ENCODE measurements at places on chromosomes 4 and X. TPM values are rescaled to one million over a fixed set of nuclear protein-coding genes. Genes with fewer than 3 reads are reported as not detected.

GRCh38 chrX:138745196-138745595 is 33.7 kb upstream of the FGF13 start:
- DNase-seq, result peak; percentile 60

BTC gene
- not detected for total RNA-seq

PABPC1L2A gene
- not detected for total RNA-seq

DNA sequence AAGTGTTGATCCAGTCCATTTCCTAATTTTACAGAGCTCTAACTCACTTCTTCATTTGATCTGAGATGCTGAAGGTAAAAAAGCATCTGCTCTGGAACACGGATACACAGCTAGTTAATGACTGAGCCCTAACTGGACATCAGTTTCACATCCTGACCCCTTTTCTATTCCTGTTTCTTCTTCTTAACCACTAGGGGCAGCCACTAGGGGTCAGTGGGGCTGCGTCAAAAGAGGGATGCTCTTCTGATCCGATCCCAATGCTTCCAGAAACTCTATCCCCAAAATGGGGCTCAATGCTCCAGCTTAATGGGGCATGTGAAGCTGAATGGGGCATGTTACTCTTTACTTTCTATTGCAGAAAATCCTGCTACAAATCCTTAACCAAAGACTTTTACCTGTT is 33.4 kb upstream of the PHKA2 start:
- DNase-seq, result peak; percentile 17

- peak; percentile 91 for DNase-seq
Observed at GRCh38 chr4:128338634-128339355, 51.2 kb upstream of the PGRMC2 start.

DNA sequence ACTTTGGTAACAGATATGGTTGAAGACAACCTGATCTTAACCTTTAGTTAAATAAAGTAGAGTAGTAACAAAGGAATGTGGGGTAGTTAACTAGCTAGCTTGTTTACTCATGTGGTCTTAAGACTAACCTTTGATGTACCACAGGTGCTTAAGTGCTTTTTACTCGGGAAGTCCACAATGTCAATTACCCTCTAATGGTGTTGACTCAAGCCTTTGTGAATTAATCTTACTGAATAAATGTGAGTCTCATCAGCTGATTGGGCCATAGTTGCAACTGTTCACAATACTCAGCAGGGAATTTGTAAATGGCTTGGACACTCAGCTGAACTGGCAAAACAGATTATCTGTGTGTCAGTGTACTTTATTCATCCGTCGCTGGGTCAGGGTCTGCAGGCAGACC is 119.0 kb upstream of the UGT8 start:
- no peak for DNase-seq

- DNase-seq, result peak; percentile 58
Observed at GRCh38 chr4:128782875-128783614, 26.5 kb upstream of the JADE1 start.

SPATA18 gene
- total RNA-seq, result 4.7 TPM

- DNase-seq, result no peak
Observed at GRCh38 chrX:153816831-153817690, 13.3 kb downstream of the PDZD4 start.

ALB gene
- not detected for total RNA-seq

GRCh38 chr4:115973768-115974167 is 860.3 kb upstream of the NDST4 start:
- DNase-seq, result no peak

DNA sequence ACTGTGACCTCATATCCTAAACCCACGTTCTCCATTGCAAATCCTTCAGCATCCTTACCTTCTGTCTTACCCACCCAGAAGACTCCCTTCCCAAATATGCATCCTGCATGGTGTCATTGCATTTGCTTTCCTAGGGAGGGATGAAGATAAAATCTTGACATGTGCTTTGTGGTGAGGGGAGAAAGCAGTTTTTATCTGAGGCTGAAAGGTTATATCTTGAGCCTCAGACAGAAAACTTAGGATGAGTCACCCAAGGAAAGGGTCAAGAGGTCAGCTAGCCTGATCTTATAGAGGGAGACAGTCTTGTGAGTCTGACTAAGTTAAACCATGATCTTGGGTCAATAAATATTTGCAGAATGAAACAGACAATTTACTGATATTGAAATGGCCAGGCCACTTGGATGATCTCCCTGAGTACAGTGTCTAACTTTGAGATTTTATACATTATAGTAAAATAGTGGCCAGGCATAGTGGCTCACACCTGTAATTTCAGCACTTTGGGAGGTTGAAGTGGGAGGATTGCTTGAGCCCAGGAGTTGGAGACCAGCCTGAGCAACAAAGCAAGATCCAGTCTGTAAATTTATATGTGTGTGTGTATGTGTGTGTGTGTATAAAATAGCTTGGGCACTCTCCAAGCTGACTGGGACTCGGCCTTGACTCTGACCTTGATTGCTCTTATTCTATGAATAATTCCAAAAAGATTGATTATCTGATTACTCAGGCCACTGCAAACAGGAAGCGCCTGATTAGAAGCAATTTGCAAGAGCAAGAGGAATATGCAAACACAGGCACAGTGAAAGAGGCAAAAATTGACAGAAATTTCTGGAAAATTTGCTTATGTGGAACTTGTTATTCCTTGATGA is 15.4 kb upstream of the FAM9C start:
- DNase-seq, result peak; percentile 73

DNA sequence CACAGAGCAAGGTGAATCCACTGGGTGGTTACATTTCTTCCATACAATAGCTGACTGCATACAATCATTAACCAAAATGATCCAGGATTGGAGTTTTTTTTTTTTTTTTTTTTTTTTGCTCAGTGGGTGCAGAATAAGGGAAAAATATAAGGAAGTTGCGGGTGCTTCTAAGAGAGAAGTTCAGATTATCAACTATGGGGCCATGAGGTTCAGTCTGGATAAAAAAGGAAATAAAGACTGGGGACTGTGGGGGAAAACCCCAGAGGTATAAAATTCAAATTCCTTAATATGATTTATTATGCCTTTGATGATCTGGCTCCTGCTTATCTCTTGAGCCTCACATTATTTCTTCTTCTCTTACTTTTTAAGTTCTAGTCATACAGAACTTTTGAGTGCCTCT is 5.9 kb upstream of the EIF1AX start:
- DNase-seq, result no peak

HELQ gene
- 9.1 TPM for total RNA-seq

DNA sequence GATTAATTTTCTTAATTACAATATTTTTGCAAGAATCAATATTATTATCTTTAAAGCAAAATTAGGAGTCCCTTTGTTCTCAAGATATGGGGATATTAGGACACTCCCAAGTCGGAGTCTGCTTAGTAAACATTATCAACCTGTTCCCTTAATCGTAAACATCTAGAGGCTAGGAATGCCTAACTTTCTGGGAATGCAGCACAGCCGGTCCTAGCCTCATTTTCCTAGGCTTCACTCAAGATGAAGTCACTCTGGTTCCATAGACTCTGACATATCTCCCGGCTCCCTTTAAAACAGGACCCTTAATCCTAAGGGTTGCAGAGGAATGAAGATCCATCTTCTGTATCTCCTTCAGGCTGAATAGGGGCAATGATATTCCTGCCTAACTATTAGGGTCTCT is 367.6 kb downstream of the GPM6A start:
- DNase-seq, result no peak

SLITRK4 gene
- not detected for total RNA-seq

DNA sequence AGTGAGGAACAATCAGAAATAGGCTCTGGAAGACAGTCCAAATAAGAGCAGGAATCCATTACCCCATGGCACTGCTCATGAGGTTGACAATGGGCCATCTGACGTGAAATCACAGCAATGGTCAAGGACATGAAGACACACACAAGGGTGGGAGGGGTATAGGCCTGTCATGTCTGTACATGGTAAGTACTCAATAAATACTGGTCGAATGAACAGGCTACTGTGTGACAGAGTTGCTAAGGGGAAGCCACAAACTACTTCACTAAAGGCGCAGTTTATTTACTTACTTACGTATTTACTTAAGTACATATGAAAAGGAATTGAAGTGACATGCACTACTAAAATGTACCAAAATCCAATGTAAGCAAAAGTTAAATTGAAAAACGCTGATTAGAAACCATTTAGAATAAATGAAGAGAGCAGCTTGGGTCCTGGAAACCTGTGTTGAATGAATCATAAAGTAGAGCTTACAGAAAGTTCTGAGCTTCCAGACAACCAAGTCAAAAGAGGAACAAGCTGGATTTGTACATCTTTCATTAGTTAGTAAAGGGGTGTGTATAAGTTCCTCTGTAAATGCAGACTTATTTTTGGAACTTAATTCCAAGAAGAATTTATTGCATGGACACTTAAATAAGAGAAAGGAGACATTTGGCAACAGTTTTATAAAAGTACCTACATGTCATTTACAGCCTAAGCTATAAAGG is 32.7 kb downstream of the ALPK1 start:
- no peak for DNase-seq

DNA sequence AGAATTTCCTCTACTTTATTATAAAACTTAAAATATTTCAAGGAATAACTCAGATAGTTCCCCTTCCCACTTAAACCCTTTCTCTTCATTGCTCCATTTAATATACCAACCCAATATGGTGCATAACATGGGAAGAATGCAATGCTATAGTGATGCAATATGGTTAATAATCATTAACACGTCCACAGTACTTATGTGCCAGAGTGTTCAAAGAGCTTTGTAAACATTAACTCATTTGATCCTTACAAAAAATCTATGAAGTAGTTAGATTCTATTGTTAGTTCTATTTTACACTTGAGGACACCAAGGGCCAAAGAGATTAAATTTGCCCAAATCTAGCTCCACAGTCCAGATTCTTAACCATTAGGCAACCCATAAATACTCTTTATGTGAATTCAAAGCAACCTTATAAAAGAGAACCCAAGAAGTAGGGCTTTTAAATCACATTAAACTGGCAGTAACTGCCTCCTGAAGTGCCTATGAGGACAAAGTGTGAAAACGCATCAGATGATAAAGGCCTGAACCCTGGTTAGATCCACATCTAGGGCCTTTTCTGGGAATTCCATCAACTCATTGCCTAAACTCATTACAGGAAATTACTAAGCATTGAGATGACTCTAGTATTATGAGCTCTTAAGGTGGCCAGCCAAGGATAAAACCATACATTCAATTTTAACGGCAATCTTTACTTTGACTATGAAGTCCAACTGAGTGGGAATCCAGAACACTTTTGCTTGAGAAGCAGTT is 94.3 kb downstream of the AREG start:
- DNase-seq, result no peak

DNA sequence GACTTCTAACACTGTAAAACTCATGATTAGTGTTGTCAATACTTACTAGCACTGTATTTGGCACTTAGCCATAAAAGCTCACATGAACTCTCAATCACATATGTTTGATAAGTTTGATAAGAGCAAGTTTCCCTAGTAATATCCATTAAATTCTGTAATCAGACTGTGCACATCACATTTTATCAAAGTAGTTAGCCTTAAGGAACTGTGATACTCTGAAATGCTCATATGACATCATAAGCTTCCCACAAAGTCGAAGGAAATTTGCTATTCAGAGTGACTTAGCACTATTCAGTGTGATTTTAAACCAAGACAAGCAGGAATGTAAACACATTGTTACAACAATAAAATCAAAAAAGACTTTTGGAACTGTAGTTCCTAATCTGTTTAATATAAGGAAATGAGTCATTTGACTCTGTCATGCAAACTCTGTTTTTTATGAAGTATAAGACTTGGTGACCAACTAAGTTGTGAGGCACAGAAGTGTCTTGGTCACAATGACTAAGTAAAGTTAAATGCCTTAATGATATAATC is 6.7 kb downstream of the SLC7A11 start:
- peak; percentile 97 for DNase-seq

GRCh38 chrX:20471483-20471882 is 204.8 kb upstream of the RPS6KA3 start:
- no peak for DNase-seq

DNA sequence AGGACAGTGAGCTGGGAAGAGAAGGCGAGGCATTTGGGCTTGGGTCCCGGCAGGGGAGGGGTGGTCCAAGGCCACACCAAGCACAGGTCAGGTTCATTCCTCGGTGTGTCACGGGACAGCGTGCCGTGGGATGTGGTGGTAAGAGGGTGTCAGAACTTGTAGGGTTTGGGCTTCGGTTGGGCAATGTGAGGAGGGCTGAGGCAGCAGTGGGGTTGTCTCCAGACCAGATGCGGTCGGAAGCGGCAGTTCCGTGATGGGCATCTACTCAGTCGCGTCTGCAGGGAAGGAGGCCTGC is 22.1 kb downstream of the ADRA2C start:
- DNase-seq, result no peak

LAMTOR3 gene
- total RNA-seq, result 35.7 TPM

BBS7 gene
- total RNA-seq, result 32.3 TPM

- peak; percentile 84 for DNase-seq
Observed at GRCh38 chrX:101415180-101416145, 7.4 kb downstream of the HNRNPH2 start.

ZAR1 gene
- total RNA-seq, result not detected

- no peak for DNase-seq
Observed at GRCh38 chr4:183985786-183986185, 80.7 kb downstream of the STOX2 start.

GRCh38 chr4:110442309-110442708 is 33.6 kb upstream of the ENPEP start:
- DNase-seq, result no peak

DCHS2 gene
- not detected for total RNA-seq

KLHL8 gene
- 9.5 TPM for total RNA-seq

GRCh38 chr4:139241086-139241783 is 38.8 kb downstream of the MGARP start:
- no peak for DNase-seq

DNA sequence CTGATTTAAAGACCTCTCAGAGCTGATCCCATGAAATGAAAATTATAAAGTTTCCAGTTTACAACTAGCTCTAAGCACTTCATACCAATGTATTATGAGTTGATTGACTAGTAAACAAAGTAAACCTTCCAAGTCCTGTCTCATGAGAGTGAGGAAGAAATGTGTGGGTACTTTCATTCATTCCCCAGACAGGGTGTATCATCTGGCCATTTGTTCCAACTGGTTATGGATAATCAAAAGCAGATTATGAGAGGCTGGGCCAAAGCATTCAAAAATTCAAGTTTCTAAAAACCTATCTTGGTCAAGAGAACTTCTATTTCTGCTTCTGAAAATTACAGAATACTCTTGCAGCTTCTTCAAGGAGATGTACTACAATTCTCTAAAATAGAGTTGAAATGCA is 193.3 kb upstream of the RASGEF1B start:
- DNase-seq, result no peak

Measured in IMR-90 (cell line).